ENCODE measurements at places on chromosomes 2 and 18.

- peak; percentile 64 for DNase-seq
Measured at GRCh38 chr2:228541789-228542188, 360.3 kb upstream of the SPHKAP start.

GRCh38 chr2:24315669-24316068 lies 44.7 kb downstream of the ITSN2 start:
- DNase-seq = no peak

DNA sequence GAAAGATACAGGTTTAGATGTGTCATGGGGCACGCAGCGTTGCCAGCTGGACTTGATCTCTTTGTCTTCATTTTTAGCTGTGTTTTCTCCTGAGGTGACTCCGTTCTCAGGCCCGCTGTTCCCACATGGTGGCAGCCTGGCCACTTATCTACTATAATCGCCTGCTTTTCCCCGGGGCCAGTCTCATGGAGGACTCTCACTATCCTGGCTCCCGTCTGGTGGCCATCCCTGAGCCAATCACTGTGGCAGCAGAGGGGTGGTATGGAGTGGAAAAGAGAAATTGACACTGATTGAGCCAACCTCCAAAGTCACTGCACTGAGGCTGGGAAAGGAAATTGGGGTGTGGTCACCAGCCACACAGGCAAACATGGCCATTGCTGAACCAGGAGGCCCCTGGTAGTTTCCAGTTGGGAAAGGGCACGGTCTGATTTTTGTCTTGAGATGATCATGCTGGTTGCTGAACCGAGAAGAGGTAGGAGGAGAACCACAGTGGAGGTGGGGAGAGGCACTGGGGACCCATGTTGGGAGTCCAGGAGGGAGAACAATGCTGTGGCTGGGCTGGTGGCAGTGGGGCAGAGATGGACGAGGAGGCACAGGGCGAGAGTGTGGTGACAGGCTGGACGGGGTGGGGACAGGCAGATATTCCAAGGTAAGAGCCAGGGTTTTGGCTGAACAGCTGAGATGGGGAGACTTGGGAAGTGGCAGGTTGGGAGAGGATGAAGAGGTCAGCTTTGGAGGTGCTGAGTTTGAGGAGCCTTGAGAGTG lies 45.6 kb downstream of the KCNIP3 start:
- DNase-seq = no peak

GRCh38 chr18:63317556-63317946 lies 2.0 kb downstream of the BCL2 start:
- no peak for DNase-seq

- DNase-seq = peak; percentile 5
Measured at GRCh38 chr2:119366161-119366648, 429 bp downstream of the C2orf76 start.

DNA sequence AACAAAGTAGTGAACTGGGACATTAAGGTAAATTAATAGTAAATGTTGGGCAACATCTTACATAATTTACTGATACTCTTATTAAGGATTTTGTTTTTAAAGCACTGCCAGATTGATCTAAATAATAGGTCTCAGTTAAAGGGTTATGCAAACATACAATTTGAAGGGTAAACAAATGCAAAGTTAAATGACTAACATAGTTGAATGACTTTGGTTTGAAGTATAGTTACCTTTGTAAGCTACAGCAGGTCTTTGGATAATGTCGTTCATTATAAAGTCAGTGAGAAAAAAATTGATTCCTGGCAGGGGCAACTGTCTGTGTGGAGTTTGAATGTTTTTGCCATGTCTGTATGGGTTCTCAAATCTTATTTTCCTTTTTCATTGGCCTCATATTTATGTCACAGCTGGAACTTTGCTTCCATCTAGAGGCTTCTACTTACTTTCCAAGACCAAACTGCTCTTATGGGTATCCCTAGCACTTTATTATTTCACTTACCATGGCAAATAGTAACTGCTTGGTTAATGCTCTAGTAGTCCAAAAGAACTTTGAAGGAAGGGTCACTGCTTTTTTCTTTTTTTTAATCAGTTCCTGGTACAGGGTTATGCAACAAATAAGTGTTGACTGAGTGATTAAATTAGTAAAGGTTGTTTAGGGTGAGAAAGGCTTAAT lies 107.8 kb downstream of the NBEAL1 start:
- peak; percentile 2 for DNase-seq

GRCh38 chr18:13363359-13363758 lies 144.8 kb downstream of the LDLRAD4 start:
- no peak for DNase-seq

- no peak for DNase-seq
Measured at GRCh38 chr2:73033142-73033765, 38.3 kb downstream of the SFXN5 start.

GRCh38 chr2:106097038-106098000 lies 96.8 kb downstream of the UXS1 start:
- DNase-seq = no peak

GRCh38 chr2:96157649-96158553 lies 12.7 kb upstream of the DUSP2 start:
- DNase-seq = no peak

- DNase-seq = no peak
Measured at GRCh38 chr2:233439191-233439590, 84.9 kb downstream of the DGKD start.

- peak; percentile 52 for DNase-seq
Measured at GRCh38 chr18:59233017-59233410, 13.1 kb downstream of the GRP start.

DNA sequence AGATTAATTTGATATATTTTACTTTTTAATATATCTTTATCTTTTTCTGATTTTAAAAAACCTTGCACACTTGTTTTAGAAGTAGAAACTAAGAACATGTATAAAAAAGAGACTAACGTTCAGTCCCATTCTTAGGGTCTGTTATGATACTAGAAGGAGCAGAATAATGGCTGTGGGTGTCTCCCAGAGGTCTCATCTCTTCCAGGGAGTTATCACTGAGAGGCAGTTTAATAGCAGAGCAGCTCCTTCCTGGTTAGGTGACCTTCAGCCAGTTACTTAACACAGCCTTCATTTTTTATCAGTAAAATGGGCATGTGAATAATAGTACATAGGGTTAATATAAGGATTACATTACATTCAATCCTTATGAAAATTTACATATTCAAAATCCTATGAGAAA lies 40.6 kb downstream of the FBXO48 start:
- no peak for DNase-seq

DNA sequence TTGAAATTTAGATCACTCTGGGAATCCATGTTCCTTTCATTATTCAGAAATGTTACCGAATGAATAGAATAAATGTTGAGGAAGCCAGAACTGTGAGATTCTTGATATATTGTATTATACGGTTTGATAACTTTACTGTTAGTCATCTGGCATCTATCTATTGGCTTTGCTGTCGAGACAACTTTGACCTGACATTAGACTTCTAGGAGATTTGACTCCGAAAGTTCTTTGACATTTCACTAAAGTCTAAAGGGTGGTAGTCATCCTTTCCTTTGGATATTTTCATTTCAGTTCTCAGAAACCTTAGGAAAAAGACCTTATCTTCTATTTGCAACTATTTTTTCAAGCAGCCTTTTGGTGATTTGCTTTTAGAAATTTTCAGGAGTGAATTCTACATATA lies 1.9 kb downstream of the BMPR2 start:
- no peak for DNase-seq

DNA sequence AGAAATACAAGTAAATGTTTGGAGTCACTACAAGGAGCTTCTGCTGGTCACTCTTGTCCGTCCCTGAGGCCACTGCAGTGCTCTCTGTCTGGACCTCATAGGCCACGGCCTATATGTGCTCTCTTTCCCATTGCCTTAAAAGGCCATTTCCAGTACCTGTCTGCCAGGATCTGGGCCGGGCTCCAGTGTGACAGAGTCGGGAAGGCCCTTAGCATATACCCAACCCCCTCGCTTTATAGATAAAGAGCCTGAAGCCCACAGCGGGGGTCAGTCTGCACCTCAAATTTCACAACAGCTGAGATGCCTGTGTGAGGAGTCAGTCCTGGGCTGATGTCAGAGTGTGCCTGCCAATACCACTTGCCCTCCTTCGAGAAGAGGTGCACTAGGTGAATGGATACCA lies 39.9 kb downstream of the ADD2 start:
- DNase-seq = peak; percentile 44

DNA sequence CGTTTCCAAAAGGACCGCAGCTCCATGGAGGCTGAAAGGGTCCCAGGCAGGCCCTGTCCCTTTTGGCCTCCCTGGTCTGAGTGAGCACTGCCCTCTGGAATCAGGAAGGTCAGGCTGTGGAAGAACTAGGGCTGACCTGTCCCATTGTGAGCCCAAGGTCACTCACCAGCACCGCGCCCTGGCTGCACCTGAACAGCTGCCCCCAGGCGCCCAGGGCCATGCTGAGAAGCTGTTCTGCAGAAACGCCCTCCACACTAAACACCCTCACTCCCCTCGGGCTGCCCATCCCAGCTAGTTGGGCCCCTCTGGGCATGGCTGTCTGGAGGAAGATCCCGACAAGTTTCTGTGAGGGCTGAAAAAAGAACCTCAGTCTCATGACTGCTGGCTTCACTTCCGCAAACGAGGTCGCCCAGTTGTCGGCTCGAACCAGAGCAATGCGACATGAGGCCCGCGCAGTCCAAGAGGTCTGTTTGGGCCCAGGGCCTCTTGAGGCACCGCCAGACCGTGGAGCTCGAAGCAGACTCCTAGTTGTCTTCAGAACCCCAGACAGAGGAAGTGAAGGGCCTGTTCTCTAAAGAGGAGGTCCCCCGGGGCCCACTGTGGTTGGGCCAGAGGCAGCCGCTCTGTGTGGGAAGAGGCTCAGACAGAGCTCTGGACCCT lies 64.4 kb downstream of the INPP5D start:
- no peak for DNase-seq

DNA sequence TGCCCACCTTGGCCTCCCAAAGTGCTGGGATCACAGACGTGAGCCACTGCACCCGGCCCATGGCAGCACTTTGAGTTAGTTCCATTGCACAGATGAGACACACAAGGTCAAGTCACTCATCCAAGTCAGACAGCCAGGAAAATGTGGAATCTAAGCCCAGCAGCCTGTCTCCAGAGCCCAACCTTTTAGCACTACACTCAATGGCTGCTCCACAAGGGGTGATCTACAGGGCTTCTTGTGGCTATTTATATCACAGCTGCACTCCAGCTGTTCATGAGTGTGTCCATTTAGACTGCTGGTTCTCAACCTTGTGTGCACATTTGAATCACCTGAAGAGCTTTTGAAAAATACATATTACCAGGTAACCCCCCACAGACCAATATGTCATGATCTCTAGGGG lies 72.9 kb upstream of the RPL31 start:
- peak; percentile 36 for DNase-seq

GRCh38 chr2:66651295-66651694 lies 216.4 kb downstream of the MEIS1 start:
- no peak for DNase-seq

- no peak for DNase-seq
Measured at GRCh38 chr2:4408321-4408720, 704.9 kb downstream of the DCDC2C start.

DNA sequence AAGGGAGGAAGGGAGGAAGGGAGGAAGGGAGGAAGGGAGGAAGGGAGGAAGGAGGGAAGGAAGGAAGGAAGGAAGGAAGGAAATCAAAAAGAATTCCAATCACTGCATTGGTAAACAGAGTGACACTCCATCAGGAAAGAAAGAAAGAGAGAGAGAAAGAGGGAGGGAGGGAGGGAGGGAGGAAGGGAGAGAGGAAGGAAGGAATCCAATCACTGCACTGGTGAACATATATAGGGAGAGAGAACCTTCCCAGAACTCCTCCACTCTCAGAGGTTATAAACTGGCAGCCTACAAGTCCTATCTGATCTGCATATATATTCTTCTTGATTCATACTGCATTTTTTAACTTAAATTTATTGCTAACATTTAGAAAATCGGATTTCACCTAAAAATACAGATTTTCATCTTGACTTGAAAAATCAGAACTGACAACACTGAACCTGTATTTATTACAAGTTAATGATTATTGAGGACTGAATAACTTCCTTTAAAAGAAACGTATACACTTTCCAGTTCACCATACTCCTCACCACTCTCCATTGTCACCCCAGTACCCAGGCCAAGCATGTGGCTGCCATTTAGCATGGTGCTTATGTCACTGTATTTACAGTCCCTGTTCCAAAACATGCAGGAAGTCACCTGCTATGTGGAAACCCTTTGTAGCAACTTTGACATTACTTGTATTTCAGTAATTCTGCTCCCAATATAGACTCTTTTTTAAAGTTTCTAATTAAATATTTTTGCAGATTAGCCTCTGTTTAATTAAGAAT lies 83.5 kb downstream of the ANTXR1 start:
- DNase-seq = no peak

DNA sequence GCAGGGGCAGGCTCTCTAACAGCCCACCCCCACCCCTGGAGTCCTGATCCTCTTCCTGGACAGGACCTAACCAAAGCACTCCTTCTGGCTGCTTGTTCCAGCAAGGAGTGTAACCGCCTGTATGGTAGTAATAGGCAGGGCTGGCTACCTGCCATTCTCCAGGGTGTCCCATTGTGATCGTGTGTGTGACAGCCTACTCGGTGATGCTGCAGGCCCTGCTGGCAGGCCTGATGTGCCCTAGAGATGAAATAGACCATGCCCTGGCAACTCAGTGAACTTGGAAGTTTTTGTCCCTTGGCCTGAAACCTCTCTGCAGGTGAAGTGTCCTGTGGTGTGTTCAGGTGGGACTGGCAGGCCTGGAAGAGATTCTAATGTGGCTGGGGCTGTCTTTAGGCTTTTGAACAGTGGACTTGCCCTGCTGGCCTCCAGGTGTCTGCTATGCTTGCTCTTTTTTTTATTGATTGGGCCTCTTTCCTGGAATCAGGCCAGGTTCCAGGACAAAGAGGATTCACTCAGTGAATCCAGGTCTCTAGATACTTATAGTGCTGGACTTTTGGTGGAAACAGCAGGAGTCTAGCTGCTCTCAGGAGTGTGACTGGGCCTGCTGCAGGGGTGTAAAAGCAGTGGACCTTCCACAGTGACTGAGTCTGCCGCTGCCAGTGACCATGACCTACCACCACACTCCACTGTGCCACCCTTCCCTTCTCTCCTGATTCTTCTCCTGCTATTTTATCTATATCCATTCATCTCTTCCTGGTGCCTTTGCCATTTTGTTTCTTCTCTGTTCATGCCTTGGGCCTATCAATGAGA lies 132.1 kb downstream of the CTIF start:
- DNase-seq = no peak

GRCh38 chr2:767440-767839 lies 90.2 kb upstream of the TMEM18 start:
- no peak for DNase-seq

Measured in fibroblast of upper back skin (primary cell).